Activated naive CD4-positive, alpha-beta T cell treated with anti-CD3 and anti-CD28 coated beads, Interleukin-2, amount 10 ng/mL, durations not matched to agents 5 hours and 36 hours (primary cell): ENCODE measurements at places on chromosomes 1 and 21. TPM values are rescaled to one million over a fixed set of nuclear protein-coding genes. Genes with fewer than 3 reads are reported as not detected.

DCST1 gene
- total RNA-seq: not detected

IL24 gene
- 0.33 TPM for total RNA-seq

PLA2G2F gene
- not detected for total RNA-seq

MPL gene
- total RNA-seq: not detected

SIK1 gene
- total RNA-seq: 11.6 TPM

NBPF3 gene
- total RNA-seq: 4.4 TPM

TEX38 gene
- not detected for total RNA-seq

PAQR7 gene
- total RNA-seq: 1.7 TPM

OR2G6 gene
- not detected for total RNA-seq

RPAP2 gene
- total RNA-seq: 29.2 TPM
